Fibroblast of lung (primary cell): ENCODE measurements at places on chromosomes 1 and 21.

DNA sequence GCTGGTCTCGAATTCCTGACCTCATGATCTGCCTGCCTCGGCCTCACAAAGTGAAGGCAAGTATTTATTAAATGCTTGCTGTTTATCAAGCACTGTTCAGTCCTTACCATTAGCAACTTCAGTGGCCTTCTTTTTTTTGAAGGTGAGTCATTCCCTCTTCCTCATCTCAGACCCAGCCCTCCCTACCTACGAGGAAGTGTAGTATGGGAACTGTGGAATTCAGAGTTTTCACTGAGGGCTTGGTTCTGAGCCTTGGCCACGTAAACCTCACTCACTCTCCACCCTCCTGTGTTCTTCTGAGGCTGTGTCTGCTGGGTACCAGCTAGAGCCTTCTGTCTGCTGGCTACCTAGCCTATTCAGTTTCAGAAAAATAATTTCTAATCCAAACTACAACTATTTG is 218.3 kb upstream of the SGIP1 start:
- DNase-seq = no peak

GRCh38 chr1:40743452-40743851 is 40.1 kb upstream of the KCNQ4 start:
- DNase-seq = no peak

GRCh38 chr1:18283601-18284385 is 176.2 kb downstream of the IGSF21 start:
- no peak for DNase-seq

DNA sequence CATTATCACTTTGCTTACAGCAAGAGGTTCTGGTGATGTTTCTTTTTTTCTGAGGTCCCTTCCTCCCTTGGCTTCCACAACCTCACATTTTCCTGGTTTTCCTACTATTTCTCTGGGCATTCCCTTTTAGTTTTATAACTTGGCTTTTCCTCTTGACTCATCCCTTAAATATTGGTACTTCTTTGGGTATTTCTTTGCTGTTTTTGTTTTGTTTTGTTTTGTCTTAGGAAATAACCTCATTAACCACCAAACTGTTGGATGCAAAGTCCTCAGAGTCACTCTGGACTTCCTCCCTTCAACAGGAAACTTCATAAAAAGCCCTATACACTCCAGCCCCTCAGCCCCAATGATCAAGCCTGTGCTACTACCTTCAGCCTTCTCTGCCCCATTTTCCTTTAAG is 211.1 kb downstream of the DUSP10 start:
- no peak for DNase-seq

GRCh38 chr1:242839101-242839500 is 314.6 kb upstream of the PLD5 start:
- no peak for DNase-seq

- no peak for DNase-seq
Observed at GRCh38 chr1:236830560-236830959, 35.5 kb downstream of the MTR start.

DNA sequence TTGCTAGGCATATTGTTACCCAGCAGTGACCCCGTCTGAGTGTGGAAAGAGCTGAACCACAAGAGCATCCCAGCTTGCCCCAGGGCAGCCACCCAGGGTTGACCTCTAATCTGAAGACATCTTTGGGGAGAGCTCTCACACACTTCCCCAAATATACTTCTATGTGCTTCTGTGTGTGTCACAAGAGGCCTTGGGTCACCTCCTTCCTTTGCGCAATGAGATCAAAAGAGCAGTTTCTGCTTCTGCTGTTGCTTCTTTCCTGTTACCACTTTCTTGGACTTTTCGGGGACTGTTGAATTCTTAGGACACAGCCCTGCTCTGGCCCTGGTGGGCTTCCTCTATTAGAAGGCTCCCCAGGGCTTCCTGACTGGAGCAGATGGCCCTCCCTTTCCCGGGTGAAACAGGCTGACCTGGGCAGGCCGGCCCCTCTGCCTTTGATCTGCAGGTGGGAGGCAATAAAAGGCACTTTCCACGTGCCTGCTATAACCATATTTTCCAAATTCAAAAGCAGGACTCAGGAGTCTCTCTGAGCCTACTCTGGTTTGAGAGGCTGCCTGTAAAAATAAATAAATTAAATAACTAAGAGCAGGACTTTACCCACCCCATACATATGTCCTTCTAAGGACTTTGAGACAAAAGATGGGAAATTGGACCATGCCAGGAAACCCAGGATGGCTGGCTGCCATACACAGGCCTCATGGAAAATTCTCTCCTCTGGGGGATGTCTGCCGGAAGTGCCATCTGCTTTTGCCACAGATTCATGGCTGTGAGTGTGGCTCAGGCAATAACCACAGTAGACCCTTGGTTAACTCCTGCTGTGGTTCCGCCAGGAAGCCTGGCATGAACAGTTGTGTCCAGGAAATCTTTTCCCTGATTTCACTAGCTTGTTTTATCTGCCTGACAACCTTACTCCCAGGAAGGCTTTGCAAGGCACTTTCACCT is 28.3 kb upstream of the RCSD1 start:
- peak; percentile 16 for DNase-seq

- peak; percentile 54 for DNase-seq
Observed at GRCh38 chr1:219580009-219580676, 32.8 kb downstream of the ZC3H11B start.

GRCh38 chr1:51433269-51433971 is 85.6 kb downstream of the EPS15 start:
- DNase-seq = no peak

GRCh38 chr1:40987439-40988276 is 8.2 kb downstream of the CTPS1 start:
- DNase-seq = no peak

DNA sequence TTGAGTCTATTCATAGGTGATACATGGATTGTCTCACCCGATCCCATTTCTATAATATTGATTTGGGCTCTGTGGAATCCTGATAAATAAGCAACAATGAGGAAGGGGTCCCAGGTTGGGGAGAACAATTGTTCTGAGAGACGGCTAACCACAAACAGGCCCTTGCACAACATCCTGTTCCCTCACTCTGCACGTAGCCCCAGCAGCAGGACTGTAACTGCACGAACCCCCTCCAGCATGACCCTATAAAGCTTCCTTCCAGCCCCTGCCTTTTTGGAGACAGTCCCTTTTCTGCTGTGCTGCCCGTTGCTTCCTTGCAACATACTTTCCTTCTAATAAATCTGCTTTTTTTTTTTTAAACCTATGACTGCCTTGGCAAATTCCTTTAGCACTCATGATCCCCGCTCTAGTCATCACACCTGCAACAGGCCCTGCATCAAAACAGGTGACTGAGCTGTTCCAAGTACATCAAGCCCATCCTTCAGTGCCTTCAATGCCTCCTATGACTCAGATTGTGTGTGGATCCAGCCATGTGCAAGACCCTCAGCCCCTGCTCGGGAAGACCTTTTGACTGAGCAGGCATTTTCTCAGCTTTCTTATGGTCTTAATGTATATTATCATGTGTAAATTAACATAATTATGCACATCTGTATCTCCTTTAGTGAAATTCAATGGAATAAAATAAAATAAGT is 63.7 kb upstream of the B3GALNT2 start:
- no peak for DNase-seq

- DNase-seq = no peak
Observed at GRCh38 chr1:97338347-97338746, 582.5 kb downstream of the DPYD start.

DNA sequence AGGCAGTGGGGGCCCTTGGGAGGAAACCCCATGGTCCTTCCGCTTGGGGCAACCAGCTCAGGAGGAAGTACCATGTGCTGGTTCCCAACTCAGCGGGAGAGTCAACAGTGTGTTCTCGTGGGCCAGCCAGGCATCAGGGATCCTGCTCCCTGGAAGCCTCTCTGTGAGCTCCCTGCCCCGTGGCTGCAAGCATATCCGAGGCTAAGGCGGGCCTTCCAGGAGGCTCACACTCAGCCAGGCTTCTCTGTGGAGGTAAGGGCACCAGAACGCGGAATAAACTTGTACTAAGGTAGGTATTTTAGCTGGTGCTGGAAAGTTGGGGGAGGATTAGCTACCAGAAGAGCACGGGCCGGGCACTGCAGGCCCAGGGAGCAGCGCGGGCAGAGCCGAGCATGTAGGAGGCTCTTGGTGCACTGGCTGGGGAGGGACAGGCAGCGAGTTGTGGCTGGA is 74.7 kb upstream of the POU3F1 start:
- DNase-seq = no peak

DNA sequence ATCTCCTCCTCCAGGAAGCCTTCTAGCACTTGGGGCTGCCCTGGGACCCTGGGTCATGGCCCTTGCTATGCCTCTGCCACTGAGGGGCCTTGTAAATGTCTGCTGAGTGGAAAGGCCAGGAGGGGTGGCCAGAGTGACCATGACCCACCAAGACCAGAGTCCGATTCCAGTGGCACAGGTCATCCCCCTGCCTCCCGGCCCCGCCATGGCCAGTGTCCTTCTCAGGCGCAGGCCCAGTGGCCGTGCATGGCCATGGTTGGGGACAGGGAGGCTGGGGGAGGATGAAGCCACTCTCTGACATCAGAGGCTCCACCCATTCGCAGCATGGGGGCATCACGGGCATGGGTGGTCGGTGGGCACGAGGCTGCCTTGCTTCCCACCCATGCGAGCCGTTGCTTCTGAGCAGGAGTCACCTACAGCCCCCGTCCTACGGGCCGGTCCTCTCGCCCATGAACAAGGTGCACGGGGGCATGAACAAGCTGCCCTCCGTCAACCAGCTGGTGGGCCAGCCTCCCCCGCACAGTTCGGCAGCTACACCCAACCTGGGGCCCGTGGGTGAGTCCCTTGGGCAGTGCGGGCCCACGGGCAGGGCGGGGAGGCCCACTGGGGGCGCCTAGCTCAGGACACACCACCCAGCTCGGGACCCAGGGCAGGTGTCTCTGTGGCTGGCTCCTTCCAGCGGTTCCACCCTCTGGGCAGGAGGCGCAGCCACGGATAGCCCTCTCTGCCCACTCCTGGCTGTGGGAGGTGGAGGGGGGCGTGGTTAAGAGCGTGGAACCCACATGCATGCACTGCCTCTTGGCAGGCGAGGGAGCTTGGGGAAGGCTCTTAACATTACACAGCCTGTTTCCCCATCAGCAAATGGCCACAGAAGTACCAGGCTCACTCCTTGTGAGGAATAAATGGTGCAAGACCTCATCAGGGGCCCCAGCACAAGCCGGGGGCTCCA is 22.4 kb upstream of the CCDC27 start:
- DNase-seq = no peak

- DNase-seq = no peak
Observed at GRCh38 chr21:42865776-42866160, 13.6 kb downstream of the WDR4 start.

DNA sequence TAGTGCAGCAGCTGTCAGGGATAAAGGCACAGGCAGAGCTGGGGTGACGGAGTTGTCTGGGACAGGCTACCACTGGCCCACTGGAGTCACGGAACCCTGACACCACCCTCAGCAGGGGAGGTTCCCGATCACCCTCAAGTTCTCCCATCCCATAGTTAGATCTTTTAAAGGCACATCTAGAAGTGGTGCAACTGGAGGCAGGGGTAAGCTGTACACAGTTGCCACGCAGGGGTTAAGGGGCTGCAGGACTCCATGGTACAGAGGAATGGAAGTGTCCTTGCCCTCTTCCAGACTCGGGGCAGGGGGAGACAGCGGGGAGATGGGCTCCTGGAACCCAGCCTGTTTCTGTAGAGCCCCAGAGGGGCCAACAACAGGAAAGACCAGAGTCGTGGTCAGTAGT is 13.3 kb downstream of the CC2D1B start:
- no peak for DNase-seq

DNA sequence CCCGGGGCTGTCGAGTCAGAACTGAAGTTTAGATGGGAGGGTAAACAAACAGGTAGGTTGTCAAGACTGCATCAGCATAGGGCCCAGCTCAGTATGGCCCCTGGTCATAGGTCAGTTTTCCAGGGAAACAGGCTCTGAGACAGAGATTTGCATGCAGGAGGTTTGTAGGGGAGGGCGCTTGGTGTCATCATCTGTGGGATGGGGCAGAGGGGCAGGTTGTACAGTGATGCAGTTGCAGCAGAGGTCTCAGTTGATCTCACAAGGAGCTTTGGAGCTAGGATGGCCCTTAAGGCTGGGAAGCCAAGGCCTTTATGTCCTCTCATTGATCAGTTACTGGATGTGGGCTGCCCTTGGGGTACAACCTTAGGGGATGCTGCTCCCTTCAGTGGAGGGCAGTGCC is 38.5 kb upstream of the KCNA10 start:
- no peak for DNase-seq

DNA sequence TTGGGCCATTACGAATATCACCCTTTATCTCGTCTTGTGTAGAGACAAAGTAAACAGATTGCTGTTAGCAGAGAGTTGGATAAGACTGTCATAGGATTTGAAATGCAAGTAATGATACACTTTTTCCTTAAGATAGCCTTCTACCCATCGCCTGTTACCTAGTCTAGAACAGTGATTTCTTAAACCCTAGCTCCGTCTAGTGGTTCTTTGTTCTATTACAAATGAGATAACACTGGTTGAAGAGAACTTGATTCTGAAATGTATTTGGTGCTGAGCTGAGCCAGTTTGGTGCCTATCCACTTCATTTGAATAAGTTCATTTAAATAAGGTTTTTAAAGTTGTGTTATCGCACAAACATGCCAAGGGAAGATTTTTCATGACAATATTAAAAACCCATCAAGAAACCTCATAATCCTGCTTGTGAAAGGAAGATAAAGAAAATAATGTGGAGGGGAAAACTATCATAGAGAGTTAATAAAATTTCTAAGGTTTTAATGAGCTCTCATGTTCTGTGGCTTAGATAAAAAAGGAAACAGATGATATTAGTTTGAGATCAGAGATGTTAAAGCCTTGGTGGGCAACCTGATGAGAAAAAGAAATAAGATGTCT is 1.5 kb upstream of the KCNH1 start:
- DNase-seq = peak; percentile 71

- no peak for DNase-seq
Observed at GRCh38 chr1:223074445-223075300, 68.4 kb downstream of the TLR5 start.

GRCh38 chr21:44709426-44710293 is 1.7 kb downstream of the TSPEAR start:
- DNase-seq = peak; percentile 16

GRCh38 chr1:194184974-194185373 is 998.6 kb upstream of the B3GALT2 start:
- no peak for DNase-seq

GRCh38 chr1:98286656-98287055 is 365.8 kb upstream of the DPYD start:
- no peak for DNase-seq

GRCh38 chr1:27655151-27655937 is 16.6 kb downstream of the IFI6 start:
- DNase-seq = no peak

DNA sequence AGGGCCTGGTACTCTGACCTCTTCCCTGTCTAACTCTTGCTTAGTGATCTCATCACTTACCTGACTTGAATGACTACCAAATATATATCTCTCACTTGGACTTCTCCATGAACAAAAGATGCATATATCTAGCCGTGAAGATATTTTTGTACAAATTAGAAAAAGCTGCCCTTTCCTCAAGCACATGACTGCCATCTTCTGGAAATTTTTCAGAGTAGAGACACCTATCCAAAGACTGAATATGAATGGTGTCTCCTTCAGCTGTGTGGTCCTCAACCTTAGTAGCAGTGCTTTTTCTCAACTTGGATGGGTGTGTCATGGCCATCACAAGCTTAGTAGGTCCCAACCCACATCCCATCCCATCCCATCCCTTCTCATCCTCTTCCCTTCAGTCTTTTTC is 142.3 kb downstream of the DNM3 start:
- peak; percentile 29 for DNase-seq
